AG09309 (cell line): ENCODE measurements at places on chromosomes 7 and 10.

- no peak for DNase-seq
These were observed 42.6 kb upstream of the DLG5 start for GRCh38 chr10:77969114-77969513.

DNA sequence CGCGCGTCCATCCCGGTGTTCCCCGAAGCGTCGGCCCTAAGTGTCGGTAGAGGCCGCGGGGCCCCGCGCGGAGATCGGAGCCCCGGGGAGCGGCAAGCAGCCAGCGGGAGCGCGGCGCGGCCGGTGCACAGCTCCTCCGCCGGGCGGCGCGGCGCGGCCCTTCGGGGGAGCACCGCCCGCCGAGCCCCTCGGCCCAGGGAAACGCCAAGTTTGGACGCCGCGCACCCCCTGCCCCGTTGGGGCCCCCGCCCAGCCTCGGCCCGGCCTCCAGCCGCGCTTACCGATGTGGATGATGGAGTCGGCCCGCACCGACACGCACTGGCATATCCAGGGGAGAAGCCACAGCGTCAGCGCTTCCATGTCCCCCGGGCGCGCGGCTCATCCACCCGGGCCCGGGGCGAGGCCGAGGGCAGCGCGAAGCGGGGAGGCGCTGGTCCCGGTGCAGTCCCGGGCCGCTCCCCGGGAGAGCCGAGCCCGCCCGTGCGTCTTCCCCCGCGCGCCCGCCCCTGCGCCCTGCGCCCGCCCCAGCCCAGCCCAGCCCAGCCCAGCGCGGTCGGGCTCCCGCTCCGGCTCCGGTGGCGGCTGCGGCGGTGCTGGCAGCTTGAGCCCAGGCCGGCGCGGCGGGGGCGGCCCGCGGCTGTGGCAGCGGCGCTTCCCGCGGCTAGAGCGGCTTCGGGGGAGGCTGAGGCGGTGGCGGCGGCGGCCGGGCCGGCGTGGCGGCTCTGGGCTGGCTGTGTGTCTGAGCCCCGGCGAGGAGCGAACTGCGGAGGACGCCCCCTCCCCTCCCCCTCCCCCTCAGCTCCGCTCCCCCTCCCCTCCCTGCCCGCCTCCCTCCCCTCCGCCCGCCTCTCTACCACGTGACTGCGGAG is at the start of gene GRID1:
TSS of gene GRID1 (minus strand) at position 763 of the 869 bp plus-strand sequence.
- DNase-seq = no peak

- DNase-seq = no peak
These were observed 50.8 kb upstream of the PDZD8 start for GRCh38 chr10:117425974-117426566.

DNA sequence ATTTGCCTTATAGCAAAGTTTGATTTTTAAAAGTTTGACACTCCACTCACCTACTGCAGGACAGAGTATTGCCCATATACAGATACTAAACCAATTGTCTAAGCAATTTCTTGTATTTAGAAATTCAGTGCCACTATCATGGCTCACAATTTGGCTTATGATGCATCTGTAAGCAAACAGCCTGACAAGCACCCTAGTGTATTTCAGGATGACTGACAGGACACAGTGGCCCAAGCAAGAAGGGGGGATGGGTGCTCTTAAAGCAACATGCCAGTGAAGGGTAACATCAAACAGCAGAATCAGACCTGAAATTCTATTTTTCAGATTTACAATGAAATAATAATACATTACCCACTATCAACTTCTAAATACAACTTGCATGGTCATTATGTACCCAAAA is 30.5 kb downstream of the CTNNA3 start:
- no peak for DNase-seq

GRCh38 chr7:32658467-32658869 is 163.2 kb downstream of the AVL9 start:
- no peak for DNase-seq

DNA sequence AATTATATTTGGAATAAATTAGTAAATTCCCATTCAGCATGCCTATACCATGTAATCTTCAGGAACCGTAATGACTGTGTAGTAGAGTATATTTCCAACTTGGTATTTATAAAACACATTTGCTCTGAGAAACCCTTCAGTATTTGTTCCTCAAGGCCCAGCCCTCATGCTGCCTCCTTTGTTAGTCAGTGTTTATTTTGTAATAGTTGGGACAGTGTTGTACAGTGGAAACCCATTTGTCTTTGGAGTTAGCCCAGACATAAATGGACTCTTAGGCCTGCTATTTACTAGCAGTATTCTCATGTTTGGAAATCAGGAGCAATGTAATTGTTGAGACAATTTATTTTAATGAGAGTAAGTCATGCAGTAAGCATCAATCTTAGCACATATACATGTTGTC is 686.9 kb downstream of the AUTS2 start:
- no peak for DNase-seq

GRCh38 chr7:76011442-76011861 is 17.1 kb upstream of the TMEM120A start:
- DNase-seq = no peak

- DNase-seq = no peak
These were observed 84.1 kb downstream of the POM121L12 start for GRCh38 chr7:53119514-53119941.

GRCh38 chr10:119133949-119134348 is 30.0 kb downstream of the DENND10 start:
- DNase-seq = no peak

- no peak for DNase-seq
These were observed 44.5 kb upstream of the LBX1 start for GRCh38 chr10:101273741-101274140.

DNA sequence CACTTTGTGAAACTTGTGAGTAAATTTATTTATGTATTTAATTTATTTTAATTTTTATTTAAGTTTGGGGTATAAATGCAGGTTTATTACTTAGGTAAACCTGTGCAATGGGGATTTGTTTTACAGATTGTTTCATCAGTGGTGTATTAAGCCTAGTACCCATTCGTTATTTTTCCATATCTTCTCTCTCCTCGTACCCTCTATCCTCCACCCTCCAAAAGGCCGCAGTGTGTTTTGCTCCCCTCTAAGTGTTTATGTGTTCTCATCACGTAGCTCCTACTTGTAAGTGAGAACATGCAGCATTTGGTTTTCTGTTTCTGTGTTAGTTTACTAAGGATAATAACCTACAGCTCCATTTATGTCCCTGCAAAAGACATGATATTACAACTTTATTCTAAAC is 145.4 kb upstream of the SMIM30 start:
- no peak for DNase-seq

GRCh38 chr7:112296432-112296831 is 89.9 kb downstream of the ZNF277 start:
- no peak for DNase-seq

GRCh38 chr7:142908921-142909890 is 23.7 kb upstream of the TRPV6 start:
- no peak for DNase-seq

DNA sequence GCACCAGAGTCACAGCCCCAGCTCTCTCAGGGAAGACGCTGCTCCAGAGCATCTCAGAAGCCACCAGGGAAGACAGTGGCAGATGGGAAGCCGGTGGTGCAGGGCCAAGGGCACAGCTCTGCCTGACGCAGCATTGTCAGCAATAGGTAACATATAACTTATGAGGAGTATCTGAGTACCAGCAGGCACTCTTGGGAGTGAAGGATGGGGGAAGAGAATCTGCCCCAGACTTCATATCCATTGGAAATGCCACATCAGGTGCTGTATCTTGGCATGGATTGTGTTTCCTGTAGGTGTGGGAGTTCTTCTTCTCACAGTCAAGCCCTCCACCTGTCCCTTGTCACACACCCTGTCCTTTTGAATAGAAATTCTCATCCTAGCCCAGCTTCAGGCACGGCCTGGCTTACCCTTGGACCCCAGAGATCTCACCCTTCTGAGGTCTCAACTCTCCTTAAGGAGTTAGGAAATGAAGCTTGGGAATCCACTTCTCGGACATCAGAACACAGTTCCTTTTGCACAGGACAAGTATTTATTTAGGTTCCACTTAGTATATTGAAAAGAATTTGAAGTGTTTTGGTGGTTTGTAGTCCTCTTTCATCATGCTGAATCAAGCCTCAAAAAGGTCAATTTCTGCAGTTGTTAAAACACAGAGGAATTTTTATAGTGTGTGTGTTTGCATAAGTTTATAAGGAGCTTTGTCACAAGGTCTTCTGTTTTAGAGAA is 9.9 kb downstream of the EPDR1 start:
- peak; percentile 78 for DNase-seq

GRCh38 chr7:144006029-144006691 is 6.0 kb downstream of the OR6B1 start:
- no peak for DNase-seq

DNA sequence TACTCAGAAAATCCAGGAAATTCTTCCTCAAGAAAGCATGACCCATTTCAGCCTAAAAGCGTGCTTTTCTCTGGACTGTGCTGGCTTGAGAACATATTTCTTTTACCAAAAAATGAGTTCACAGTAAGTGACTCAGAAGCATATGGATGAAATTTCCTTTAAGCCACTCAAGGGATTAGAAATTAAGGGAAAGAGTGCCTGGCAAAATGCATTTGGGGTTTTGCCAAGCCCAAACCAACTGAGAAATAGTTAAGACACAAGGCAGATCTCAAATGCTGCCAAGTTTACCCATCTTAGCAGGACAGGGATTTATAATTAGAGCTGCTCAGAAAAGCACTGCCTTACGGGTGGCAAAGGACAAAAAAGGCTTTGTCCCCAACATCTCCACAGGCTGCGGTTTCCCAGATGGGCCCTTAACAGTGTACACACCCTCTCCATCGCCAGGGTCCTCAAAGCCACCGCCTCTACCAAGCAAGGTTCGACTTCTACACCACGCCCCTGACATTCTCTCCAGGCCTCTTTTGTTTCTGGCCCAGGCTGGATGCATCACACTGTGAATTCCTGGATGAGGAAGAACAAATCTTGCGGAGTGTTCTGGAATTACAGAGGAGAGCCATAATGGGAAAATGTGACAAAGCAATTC is 30.1 kb upstream of the CDHR3 start:
- DNase-seq = peak; percentile 88

DNA sequence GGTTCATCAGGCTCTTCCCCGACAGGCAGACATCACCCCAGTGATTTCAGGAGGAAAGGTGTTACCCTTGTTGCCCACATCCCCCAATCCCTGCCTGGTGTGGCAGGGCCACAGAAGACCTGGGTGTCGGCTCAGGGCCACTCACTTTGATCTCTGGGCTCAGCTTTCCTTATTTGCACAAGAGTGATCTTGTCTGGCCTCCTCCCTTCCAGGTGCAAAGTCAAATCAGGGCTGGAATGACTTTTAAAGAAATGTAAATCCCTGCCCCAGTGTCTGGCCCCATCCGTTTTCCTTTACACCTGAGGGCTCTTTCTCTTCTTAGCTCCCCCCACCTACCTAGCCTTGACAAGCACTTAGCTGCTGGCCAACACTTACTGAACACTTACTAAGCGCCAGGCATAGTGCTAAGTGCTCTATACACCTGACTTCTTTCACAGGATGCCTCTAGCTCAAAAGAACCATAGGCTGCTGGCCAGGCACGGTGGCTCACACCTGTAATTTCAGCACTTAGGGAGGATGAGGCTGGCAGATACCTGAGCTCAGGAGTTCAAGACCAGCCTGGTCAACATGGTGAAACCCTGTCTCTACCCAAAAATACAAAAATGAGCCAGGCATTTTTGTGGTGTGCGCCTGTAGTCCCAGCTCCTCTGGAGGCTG is 979 bp upstream of the NODAL start:
- DNase-seq = no peak

- DNase-seq = no peak
These were observed 131.9 kb downstream of the PHTF2 start for GRCh38 chr7:77930496-77930895.

GRCh38 chr10:44628921-44629320 is 244.0 kb upstream of the CXCL12 start:
- peak; percentile 80 for DNase-seq

DNA sequence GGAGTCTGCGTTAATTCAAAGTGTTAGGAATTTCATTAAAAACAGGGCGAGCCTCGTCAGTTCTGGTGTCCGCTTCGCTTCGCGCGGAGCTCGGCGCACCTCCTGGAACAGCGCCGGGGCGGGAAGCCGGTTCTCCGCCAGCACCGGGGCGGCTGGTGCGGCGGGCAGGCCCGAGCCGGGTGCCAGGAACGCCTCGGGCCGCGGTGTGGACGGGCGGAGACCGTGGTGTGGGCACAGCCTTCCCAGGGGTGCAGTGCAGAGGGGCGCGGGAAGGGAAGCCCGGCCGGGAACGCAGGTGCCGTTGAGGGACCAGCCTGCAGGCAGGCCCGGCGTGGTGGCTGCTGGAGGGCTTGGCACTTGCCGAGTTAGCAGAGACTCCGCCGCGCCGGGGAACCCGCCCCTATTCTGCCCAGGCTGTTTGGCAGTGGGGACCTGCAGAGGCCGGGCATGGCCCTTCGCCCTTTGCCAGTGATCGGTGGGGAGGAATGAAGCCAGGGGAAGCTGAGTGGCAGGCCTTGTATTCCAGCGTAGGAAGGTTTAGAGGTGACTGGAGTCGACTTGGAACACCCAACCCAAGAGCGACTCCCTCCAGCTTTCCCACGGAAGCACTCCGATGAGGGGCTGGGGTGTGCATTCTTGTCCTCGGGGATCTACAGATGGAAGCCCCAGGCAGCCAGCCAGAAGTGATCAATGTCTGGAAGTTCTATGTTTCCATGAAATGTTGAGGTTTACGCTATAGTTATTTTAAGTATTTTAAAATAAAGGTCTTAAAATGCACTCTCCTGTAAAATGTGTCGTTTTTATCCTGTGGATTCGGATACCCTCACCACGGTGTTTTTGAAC is 945 bp upstream of the RHEB start:
- DNase-seq = no peak

DNA sequence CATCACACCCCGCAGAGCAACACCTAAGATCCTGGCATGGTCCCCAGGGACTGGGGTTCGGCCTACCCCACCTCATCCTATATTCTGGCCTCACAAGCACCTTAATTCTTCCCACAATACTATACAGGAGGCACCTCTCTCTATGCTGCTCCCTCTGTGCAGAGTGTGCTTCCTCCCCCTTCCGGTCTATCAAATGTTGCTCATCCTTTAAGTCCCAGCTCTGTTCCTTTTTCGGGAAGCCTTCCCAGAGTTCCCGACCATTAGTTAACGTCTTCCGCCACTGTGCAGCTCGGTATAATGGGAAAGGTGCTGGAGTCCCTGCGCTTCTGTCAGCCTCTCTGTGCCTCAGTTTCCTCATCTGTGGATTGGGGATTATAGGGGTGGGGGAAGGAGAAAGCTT is 21.8 kb downstream of the PALD1 start:
- no peak for DNase-seq

DNA sequence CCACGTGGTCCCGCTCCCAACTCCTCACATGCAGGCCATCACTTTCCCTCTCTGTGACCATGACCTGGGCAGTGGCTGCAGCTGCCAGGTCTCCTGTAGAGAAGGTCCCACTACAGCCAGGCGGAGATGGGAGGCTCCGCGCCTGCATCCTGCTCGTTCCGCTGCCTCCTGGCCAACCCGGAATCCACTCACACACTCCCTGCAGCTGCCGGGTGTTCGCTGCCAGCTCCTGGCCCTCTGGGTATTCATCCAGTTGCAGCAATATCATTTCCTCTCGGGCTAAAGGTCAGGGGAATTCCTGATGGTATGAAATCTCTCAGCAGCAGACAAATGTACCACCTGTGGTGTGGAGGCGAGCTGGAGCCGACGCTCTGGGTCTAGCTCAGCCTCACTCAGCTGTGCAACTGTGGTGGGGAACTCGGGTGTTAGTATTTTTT is 65.7 kb downstream of the TLL2 start:
- DNase-seq = no peak

GRCh38 chr10:17518338-17518737 is 63.9 kb upstream of the ST8SIA6 start:
- DNase-seq = no peak
